ENCODE measurements at places on chromosomes 2 and 18.

- no peak for DNase-seq
These were observed 103.5 kb downstream of the SPTBN1 start for GRCh38 chr2:54559593-54560145.

GRCh38 chr18:31329787-31330438, 12.0 kb downstream of the DSG1 start:
- no peak for DNase-seq

DNA sequence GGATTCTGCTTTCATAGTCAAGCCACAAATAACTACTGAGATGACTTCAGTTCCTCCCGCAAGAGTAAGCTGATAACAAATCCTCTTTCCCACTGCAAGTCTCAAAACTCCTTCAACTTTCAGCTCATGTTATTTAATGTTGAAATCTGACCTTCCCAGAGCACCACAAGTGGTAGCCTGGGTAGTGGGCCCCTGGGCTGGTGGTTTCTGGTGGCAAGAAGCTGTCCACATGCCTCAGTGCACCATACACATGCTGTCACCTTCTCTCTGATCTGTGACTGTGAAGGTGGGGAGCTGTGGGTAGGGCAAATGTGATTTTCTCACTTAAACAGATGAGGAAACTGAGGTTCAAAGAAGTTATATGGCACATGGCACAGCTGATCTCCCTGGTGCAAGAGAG, 246.1 kb upstream of the EPAS1 start:
- no peak for DNase-seq

DNA sequence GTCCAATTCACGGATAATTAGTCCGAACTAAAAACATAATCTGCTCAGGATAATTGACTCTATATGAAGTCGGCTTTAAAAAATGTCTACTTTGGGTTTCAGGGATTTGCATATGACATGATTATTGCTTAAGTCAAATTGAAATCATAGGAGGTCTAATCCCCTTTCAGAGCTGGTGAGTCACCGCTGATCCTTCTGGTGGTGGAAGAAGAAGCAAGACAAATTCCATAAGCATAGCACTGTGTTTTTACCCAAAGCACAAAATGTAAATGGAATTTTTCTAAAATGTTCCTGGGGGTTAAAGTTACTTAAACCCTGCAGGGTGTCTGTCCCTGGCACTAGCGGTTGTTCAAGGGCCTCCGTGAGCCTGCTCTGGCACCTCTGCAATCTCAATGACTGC, 460.2 kb downstream of the LRATD1 start:
- DNase-seq = peak; percentile 19

DNA sequence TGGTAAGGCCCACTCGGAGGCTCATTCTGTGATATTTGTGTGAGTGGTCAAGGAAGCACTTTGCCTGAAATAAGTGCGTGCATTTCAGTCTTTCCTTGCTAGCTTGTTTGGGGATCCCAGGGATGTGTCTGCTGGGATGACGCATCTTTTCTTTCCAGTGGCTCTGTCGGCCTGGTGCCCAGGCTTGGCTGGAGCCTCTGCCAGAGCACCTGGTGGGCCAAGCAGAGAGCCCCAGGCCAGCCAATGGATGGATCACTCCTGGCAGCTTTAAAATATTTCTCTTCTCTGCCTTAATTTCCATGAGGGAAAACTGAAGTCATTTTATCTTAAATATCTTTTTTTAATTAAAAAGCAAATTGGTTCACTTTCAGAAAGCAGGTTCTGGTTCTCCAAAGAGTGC, 501.8 kb upstream of the HS6ST1 start:
- no peak for DNase-seq

DNA sequence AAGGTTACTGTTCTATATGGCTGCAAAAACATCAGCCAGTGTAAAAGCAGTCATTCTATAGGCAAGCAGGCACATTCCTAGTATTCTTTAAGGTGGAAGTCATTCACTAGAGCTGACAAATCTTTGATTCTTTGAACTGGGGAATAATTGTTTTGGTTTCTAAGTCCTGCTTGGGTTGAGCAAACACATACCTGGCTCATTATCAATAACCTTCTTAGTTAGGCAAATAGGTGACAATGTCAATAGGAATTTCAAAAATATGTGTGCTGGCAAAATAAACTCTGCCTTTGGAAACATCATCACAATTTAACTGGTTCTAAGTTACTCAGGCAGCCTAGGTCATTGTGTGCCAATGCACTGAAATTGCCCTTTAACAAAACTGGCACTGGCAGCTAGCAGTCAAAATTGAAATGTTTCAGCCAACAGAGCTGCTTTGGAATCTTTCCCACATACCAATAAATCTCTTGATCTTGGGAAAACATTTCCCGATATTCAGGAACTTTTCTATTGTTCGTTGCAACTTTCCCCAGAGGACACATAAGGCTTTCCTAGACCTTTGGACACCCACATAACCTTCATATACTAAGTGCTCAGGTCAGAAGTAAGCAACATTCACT, 402.0 kb upstream of the MMADHC start:
- DNase-seq = peak; percentile 54

GRCh38 chr2:118094503-118094902, 6.2 kb downstream of the INSIG2 start:
- DNase-seq = no peak

DNA sequence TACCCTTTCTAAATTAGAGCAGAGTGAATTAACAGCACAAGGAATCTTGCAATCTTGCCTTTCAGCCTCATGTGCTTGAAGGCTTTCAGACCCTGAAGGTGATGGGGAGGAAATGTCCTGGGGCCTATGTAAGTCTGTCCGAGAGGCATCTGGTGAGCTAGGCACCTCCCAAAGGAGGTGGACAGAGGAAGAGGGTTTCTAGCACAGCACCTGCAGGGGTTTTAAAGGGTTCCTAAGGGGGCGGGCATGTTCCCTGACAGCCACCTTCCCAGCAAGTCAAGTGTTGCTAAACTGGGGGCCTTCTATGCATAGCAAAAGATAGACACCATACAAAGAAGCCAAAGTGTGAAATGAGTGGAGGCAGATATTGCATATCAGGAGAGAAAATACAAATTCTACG, 88.5 kb downstream of the CDH2 start:
- DNase-seq = no peak

- no peak for DNase-seq
These were observed 76.6 kb upstream of the ZFP36L2 start for GRCh38 chr2:43302961-43303494.

- DNase-seq = no peak
These were observed 99.6 kb downstream of the PRPF40A start for GRCh38 chr2:152617456-152618192.

- DNase-seq = no peak
These were observed 5.1 kb downstream of the RPIA start for GRCh38 chr2:88696611-88697010.
